Upper lobe of right lung (tissue), 1 donor: ENCODE measurements at places on chromosomes 2 and 18. TPM values are rescaled to one million over a fixed set of nuclear protein-coding genes. Genes with fewer than 3 reads are reported as not detected.
A peak's percentile ranks its signal among the peaks of the same experiment; 100 is the strongest.

DNA sequence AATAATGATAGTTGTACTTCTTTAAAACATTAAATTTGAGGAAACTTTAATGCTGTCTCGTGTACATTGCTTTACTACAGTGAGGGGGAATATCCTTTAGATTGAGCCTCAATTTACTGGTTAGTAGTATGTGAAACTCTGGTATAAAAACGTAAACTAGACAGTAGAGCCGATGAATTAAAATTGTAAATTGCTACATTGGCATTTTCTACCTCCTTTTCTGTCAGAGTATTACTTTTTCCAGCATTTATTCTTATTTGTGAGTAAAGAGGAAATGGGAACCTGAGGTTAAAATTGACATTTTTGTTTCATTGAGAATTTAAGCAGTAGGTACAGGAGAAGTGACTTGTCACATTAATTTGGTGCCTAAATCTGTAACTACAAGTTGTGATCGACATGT lies 128.2 kb downstream of the MIB1 start:
- DNase-seq = no peak

The ACMSD gene
- total RNA-seq = not detected

The MROH2A gene
- not detected for total RNA-seq

- peak; percentile 28 for DNase-seq
Measured at GRCh38 chr2:240953426-240954410, 44.7 kb upstream of the SNED1 start.

The NEUROD1 gene
- total RNA-seq = not detected

The STPG4 gene
- total RNA-seq = not detected

DNA sequence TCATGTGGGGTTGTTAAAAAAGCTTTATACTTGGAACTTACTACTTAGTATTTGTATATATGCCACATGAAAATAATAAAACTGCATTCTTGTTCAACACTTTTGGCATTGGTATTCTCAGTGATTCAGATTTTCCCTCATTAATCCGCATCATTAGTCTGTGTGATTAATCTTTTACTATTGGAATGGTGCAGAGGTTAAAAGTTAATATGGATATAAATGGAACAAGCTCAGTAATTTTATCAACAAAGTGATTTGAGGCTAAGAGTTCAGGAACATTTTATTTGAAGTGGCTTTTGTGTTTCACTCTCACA lies 45.4 kb upstream of the REG3G start:
- DNase-seq = no peak

DNA sequence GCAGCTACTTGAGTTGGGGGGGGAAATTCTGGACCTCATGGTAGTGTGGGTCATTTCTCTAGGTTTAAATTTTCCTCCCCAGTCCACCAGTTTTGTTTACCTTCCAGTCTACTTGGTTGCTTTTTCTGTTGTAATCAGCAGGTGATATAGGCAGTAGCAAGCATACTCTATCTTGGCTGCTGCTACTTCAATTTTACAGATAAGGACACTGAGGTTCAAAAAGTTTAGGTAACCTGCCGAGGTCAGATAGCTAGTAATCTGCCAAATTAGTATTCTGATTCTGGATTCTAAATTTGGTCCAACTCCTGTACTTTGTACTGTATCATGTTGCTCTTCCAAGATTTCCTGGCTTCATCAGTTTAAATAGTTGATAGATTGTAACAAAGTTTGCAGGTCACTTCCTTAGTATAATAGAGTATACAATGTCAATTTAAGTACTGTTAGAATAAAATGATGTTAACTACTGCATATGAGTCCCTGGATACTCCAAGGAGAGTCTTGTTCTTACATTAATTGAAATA lies 34.7 kb downstream of the ANTXR1 start:
- DNase-seq = no peak

The SCYGR5 gene
- not detected for total RNA-seq

- peak; percentile 87 for DNase-seq
Measured at GRCh38 chr2:98086491-98087446, at the start of gene VWA3B. Gene VWA3B, plus strand, starts transcription at chr2:98087167. Its CDS starts 5,926 bp downstream, at chr2:98093093.

DNA sequence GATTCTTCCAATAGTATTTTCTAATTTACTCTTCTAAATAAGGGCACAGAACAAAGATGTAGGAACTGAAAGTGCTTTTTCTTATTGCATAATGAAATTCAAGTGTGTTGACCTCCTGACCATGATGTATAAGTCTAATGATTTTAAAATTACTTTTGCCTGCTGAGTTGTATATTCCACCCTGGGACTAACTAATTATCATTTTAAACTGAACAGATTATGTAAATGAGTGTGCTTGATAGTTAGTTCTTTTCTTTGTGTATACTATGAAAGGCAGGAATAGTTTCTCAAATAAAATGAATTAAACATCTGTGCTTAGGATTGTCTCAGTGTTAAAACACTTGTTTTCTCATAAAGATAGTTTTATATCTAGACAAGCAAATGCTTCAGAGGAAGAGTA lies 284.5 kb downstream of the RIT2 start:
- no peak for DNase-seq
